NCI-H1417 (cell line): ENCODE measurements at places on chromosomes 1 and 21.

- DNase-seq: peak; percentile 34
Observed at GRCh38 chr21:36419996-36420395, 34.8 kb downstream of the CHAF1B start.

- DNase-seq: peak; percentile 88
Observed at GRCh38 chr1:177800400-177801088, 169.3 kb downstream of the SEC16B start.

GRCh38 chr1:222798116-222798515 is 16.7 kb upstream of the DISP1 start:
- DNase-seq: no peak

GRCh38 chr21:17903029-17903806 is 84.1 kb upstream of the C21orf91 start:
- DNase-seq: peak; percentile 77

DNA sequence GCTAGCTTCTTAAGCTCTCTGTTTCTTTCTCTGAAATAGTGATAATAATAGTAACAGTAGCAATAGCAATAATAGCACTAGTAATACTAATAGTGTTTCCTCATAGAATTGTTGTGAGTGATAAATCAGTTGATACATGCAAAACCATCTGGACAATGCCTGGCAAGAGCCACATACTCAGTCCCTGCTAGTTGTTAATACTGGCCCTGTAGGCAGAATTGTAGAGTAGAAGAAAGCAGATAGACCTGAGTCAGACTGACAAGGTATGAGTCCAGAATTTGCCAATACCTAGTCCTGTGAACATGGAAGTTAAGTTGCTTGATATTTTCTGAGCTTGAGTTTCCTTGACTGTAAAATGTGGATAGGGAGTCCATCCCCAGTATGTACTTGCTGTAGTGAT is 171.9 kb downstream of the C1orf21 start:
- no peak for DNase-seq

DNA sequence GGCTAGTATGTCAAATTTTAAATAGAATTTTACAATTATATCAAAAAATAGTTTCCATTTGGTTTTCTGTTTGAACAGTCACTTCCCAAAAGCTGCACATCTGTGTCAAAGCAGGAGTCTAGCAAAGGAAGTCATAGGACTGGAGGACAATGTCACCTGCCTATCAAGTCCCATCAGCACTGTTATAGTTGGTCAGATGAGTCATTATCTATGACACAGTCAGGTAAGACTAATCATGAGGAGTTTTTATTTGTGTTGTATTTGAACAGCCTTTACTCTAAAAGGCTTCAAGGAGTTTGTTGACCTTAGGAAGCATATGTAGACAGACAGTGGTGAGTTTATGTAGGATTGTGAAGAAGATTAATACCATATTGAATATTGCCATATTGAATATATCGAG is 74.2 kb upstream of the QSOX1 start:
- no peak for DNase-seq

DNA sequence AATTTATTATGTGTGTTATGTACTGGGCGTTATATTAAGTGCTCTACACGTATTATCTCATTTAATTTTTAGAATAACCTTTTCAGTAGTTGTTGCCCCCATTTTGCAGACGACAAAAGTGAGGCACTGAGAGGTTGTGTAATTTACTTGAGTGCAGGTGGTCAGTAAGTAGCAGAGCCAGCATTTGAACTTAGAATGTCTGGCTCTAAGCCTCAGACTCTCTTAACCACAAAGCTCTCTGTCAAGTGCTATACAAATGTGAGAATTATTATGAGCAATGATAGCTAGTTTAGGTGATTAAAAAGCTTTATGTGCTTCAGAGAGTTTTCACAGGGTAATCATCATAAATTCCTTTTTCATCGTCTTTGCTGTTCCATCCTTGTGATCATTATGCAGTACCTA is 96.3 kb upstream of the UBE2U start:
- DNase-seq: no peak
